ENCODE measurements at places on chromosomes 7 and 10.
A peak's percentile ranks its signal among the peaks of the same experiment; 100 is the strongest.

DNA sequence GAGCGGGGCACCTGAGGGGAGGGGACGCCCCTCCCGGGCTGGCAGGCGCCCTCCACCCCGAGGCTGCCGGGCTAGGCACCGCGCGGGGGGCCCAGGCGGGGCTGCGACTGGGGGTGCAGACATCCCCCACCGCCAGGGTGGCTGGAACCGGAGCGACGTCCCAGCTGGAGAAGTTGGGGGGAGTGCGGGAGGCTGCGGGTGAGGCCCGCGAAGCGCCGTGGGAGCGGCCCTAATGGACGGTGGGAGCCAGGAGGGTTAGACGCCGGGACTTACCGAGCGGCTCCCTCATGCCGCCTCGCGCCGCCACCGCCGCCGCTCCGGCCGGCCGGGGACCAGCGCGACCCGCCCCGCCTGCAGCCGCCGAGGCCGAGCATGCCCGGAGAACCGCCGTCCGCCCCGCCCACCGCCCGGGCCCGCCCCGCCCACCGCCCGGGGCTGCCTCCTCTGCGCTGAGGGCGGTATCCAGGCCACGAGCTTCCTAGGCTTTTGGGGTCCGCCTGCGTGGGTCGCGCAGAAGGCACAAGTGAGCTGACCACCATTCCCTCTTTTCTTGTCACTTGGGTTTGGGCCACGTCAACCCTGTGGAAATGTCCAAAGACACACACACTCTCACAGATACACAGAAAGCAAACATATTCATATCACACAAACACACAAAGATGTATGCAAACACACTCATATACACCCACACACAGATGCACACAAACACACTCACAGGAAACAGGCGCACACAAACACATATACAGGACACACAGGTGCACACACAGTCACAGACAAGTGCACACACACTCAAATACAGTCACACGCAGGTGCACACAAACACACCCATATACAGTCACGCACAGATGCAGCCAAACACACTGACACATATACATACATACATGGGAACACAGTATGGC is at the start of gene JCAD:
Gene JCAD (minus strand): TSS at position 378 of the 899 bp plus-strand sequence. CDS start 11,774 bp downstream, outside the sequence.
- DNase-seq, result peak; percentile 17
- H3K4me3 ChIP-seq, result peak within 1 kb of the TSS; percentile 39
- H3K36me3 ChIP-seq, result no peaks in the 10 kb centered on the region

- H3K27ac ChIP-seq, result peak overlapping the region; percentile 88
- H3K36me3 ChIP-seq, result no peaks in the 10 kb centered on the region
- H3K4me1 ChIP-seq, result peaks cover 55% of the 10 kb centered on the region
- H3K27me3 ChIP-seq, result no peaks in the 10 kb centered on the region
- no peak for DNase-seq
- peak overlapping the region; percentile 66 for H3K4me3 ChIP-seq
Observed at GRCh38 chr7:130910949-130911944, 177.2 kb upstream of the KLF14 start.

DNA sequence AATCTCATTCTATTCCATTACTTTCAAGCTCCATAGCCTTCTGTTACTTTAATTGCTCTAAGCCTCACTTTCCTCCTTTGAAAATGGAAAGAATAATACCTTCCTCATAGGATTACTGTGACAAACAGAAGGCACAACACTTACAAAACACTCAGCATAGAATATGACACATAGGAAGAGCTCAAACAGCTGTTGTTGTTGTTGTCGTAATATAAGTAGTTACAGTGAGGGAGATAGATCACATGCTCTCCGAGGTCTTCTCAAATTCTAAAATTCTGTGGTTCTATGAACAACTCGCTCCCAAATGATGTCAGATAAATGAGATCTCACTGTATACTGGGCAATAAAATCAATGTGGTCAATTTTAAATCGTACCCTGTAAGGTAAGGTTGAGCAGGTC is 1049.3 kb upstream of the C7orf33 start:
- no peaks in the 10 kb centered on the region for H3K27me3 ChIP-seq
- no peaks in the 10 kb centered on the region for H3K36me3 ChIP-seq
- no peak overlapping the region for H3K27ac ChIP-seq
- no peak for DNase-seq
- no peaks in the 10 kb centered on the region for H3K4me1 ChIP-seq

DNA sequence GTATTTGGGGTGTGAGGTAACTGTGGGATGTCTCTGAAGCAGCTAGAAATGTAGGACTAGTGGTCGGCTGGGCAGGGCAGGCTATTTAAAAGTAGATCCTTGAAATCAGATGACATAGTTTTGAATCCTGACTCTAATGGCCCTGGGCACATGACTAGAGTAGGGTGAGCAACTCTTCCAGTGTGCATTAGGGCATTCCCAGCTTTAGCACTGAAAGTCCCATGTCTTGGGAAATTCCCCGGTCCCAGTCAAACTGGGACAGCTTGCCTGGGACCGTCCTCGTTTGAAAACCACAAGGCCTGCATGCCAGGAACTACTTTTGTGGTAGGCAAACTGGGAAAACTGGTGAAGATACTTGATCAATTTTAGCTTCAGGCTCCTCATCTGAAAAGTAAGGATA is 255.3 kb downstream of the PTEN start:
- H3K27ac ChIP-seq, result no peak overlapping the region
- peaks cover 28% of the 10 kb centered on the region for H3K4me1 ChIP-seq
- no peak for DNase-seq
- H3K36me3 ChIP-seq, result no peaks in the 10 kb centered on the region
- H3K27me3 ChIP-seq, result no peaks in the 10 kb centered on the region

DNA sequence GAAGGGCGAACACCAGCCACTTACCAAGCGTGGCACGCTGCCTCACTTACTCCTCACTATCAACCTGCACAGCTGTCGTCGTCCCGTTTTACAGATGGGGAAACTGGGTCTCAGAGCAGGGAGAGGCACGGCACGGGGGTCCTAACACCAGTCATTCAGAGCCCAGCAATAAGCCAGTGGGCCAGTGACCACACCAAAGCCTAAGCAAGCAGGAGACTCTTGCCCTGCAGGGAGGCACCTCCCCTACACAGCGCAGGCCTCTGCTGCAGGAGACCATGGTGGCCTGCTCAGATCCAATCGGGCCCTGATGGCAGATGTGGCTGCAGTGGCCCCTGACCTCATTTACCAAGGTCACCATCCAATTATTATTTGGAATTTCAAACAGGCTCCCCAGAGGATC is 4.8 kb downstream of the SLIT1 start:
- DNase-seq, result no peak
- no peaks in the 10 kb centered on the region for H3K36me3 ChIP-seq
- H3K27me3 ChIP-seq, result no peaks in the 10 kb centered on the region
- H3K4me3 ChIP-seq, result no peak overlapping the region
- no peaks in the 10 kb centered on the region for H3K4me1 ChIP-seq

DNA sequence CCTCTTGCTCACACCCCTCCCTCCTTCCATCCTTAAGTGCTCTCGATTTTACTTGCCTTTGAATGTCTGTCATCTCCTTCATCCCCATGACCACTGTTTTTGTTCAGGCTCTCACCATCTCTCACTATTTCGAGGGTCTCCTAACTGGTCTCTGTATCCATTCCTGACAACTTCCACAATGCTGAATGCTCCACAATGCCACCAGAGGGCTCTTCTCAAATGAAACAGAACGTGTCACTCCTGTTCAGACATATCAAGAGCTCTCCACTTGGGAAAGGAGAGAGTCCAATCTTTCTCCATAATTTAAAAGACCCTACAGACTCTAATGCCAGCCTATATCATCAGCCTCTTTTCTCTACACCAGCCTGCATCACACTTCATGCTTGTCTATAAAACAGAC is 9.0 kb upstream of the SLC13A1 start:
- H3K27me3 ChIP-seq, result no peaks in the 10 kb centered on the region
- no peak overlapping the region for H3K4me3 ChIP-seq
- DNase-seq, result no peak
- no peaks in the 10 kb centered on the region for H3K4me1 ChIP-seq

DNA sequence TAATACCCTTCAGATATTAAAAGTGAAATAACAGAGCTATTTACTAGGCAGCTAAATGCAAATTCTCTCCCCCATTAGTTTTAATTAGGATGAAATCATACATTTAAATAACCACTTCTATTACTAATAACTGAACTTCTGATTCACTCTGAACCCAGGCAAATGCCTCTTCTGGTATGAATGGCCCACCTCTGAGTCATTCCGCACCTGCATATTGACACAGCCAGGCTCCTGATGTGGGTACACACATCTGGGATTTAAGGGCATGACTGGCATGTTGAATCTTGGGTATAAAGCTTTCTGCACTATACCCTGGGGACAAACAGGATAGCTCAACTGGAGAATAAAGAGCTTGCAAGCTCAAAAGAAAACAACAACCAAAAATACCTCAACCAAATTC is 140.9 kb downstream of the AUTS2 start:
- H3K27me3 ChIP-seq, result no peaks in the 10 kb centered on the region
- no peaks in the 10 kb centered on the region for H3K4me1 ChIP-seq
- no peaks in the 10 kb centered on the region for H3K36me3 ChIP-seq
- no peak overlapping the region for H3K4me3 ChIP-seq
- no peak for DNase-seq

DNA sequence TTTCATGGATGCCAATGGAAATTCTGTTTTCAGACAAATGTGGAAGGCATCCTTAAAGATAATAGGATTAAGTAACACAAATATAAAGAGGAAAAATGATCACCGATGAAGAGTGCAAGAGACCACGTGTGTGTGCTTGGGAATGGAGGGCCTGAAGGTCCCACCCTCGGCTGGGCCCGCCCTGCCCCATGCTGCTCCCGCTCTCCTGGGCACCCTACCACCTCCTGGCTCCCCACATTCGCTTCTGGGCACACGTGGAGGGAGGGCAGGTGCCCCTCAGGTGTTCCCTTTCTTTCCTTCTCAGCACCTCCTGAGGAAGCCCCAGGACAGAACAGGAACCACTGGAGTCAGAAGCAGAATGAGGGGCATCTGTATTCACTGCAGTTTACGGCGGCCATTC is 367.6 kb downstream of the DNAJB6 start:
- no peak overlapping the region for H3K27ac ChIP-seq
- no peaks in the 10 kb centered on the region for H3K4me1 ChIP-seq
- no peaks in the 10 kb centered on the region for H3K27me3 ChIP-seq
- no peak overlapping the region for H3K4me3 ChIP-seq
- no peaks in the 10 kb centered on the region for H3K36me3 ChIP-seq
- DNase-seq, result no peak

DNA sequence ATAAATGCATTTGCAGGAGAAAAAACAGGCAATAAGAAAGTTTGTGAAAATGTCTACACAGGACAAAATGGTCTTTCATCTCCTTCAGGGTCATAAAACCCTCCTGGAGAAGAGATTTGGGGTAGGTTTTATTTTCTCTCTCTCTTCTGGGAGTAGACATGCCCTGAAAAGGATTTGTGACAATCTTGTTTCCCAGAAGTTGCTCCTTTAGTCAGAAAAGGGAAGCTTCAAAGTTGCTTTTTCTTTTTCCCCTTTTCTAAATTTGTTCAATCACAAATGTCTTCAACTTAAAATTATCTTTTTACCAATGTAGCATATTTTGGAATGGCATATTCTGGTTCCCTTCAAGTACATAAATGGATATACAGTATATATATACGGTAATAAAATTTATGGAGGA is 9.4 kb upstream of the ANKRD22 start:
- H3K27ac ChIP-seq, result no peak overlapping the region
- H3K27me3 ChIP-seq, result no peaks in the 10 kb centered on the region

GRCh38 chr7:70795948-70796347 is 336.0 kb upstream of the GALNT17 start:
- no peaks in the 10 kb centered on the region for H3K27me3 ChIP-seq
- no peak for DNase-seq
- H3K4me1 ChIP-seq, result no peaks in the 10 kb centered on the region
- no peak overlapping the region for H3K4me3 ChIP-seq
- no peak overlapping the region for H3K27ac ChIP-seq
- H3K36me3 ChIP-seq, result no peaks in the 10 kb centered on the region

- no peaks in the 10 kb centered on the region for H3K27me3 ChIP-seq
- no peaks in the 10 kb centered on the region for H3K4me1 ChIP-seq
- DNase-seq, result no peak
Observed at GRCh38 chr10:86798611-86799010, 42.2 kb downstream of the BMPR1A start.

DNA sequence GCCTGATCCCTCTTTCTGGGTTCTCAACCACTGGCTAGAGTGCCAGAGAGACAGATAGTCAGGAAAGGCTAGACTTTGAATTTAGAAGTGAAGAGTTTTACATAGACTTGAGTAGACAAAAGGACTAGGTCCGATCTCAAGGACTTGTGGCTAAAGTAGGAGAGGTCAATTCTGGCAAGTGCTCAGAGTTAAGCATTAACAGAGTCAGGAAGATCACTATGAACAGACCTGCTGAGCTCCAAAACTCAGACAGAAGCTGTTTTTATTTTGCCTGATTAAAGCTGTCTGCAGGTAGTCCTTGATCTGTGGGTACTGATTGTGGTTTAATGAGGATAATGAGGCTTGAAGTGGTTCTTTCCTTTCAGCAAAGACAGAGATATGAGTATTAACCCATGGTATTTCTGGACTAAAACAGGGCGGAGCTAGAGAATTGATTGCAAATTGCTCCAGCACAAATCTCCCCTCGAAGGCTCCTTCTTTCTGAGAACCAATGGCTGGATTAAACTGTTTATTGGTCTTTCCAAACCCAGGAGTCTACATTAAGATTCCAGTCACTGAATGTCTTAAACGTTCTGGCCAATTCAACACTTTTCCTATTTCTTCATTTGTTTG is 423.2 kb downstream of the IPMK start:
- no peak for DNase-seq
- no peaks in the 10 kb centered on the region for H3K27me3 ChIP-seq
- H3K27ac ChIP-seq, result no peak overlapping the region
- H3K4me1 ChIP-seq, result no peaks in the 10 kb centered on the region
- no peaks in the 10 kb centered on the region for H3K36me3 ChIP-seq
- H3K4me3 ChIP-seq, result no peak overlapping the region

- peaks cover 4% of the 10 kb centered on the region for H3K4me1 ChIP-seq
- H3K27me3 ChIP-seq, result peaks cover 8% of the 10 kb centered on the region
- H3K27ac ChIP-seq, result no peak overlapping the region
- no peak for DNase-seq
- H3K4me3 ChIP-seq, result no peak overlapping the region
Observed at GRCh38 chr7:151404216-151405011, 5.4 kb downstream of the WDR86 start.

DNA sequence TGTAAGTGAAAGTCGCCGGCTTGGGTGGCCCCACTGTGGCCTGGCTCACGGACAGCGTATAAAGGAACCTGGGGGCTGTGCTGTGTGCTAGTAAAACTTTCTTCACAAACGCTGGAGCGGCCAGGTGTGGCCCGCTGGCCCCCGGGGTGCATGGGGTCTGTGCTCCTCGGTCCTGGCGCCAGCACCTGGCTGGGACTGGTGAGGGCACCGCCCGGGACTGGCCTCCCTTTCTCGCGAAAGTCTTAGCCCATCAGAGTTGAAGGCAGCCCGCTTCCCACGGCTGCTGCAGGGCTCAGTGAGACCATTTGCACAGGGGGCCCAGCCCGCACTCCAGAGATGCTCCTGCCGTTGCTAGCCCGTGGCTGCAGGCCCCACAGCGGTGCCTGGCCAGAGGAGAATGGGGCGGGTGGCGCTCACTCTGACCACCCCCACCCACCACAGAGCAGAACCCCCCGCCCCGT is 5.8 kb downstream of the PWWP2B start:
- H3K4me3 ChIP-seq, result no peak overlapping the region
- no peak for DNase-seq
- no peaks in the 10 kb centered on the region for H3K36me3 ChIP-seq
- no peak overlapping the region for H3K27ac ChIP-seq
- no peaks in the 10 kb centered on the region for H3K27me3 ChIP-seq

Data from naive thymus-derived CD4-positive, alpha-beta T cell (primary cell).